ENCODE measurements at places on chromosomes 12 and 14.

- DNase-seq, result no peak
Measured at GRCh38 chr14:51443195-51444018, 203.4 kb downstream of the TMX1 start.

DNA sequence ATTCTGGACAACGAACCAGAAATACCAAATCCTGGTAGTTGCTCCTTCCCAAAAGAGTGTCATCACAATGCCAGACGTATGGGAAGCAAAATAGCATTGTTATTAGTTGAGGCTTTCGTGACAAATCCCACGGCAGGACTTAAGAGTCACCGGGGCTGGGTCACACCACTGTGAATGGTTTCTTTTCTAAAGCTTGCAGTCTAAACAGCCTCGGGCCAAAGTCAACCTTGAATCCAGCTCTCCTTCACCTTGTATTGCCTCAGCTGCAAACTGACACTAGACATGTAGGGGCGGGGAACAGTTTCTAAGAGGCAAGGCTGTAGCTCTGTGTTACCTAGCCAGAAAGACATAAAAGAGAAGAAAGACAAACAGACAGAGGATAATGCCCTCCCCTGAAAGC, 734.8 kb downstream of the MED13L start:
- no peak for DNase-seq

DNA sequence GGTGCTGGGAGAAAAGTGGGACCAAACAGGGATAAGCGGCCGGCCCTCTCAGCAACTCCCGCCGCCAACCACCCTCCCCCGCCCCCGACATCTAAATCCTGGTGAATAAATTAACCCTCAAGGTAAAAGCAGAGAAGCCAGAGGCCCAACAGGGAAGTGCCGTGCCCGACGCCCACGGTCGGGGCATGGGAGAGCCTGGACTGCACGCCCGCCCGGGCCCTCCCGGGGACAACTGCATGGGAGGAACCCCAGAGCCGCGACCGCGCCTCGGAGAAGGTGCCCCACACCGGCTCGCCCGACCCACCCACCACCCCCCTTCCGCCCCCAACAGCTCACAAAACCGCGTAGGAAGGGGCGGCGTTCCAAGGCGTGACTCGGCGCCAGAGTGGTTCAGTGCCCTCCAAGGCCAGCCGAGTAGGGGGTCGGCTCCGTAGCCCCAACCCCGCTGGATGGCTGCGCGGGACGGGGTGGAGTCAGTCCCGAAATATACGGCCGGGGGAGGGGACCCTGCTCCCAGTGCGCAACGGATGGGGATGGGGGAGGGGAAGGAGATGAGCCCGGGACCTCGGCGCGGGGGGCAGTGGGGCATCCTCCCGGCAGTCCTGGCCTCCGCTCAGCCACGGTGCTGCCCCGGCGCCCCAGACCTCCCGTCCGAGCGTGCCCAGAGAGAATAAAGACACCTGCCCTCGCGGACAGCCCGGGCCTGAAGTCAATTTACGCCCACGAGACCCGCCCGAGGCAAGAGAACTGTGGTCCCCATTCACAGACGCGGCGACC, 732 bp downstream of the SLC25A29 start:
- DNase-seq, result peak; percentile 64

DNA sequence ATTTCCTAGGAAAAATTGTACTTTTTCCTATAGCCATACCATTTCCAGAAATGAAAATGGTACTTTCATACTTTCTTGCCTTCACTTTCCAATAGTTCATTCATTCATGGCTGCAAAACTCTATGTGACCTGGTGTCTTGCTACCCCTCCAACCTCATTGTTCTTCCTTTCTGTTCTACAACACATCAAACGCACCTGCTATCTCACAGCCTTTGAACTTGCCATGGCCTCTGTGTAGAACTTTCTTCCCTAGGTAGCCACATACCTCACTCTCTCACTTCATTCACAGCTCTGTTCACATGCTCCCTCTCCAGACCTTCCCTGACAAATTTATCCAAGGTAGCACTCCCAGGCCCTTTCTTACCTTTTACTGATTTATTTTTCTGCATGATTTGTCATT, 149.2 kb downstream of the DUSP6 start:
- DNase-seq, result no peak

DNA sequence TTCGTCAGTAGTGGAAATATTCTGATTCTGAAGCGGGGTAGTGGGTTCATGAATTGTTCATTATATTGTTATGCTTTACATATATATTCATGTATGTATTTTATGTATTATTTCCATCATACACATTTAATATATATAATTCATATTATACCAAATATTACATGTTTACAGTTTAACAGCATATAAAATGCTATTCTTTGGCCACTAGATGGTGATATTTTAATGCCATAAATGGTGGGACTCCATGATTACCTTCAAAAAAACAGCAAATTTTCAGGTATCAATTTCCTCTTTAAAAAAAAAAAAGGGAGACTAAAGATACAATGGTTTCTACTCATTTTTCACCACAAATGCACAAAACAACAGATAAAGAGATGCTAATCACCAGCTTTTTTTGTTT, 41.0 kb downstream of the BDKRB1 start:
- DNase-seq, result no peak

GRCh38 chr12:21773263-21773741, 1.2 kb downstream of the KCNJ8 start:
- no peak for DNase-seq

- no peak for DNase-seq
Measured at GRCh38 chr14:104467641-104468040, 111.9 kb upstream of the C14orf180 start.

GRCh38 chr12:46304070-46304469, 35.2 kb upstream of the SLC38A1 start:
- no peak for DNase-seq

DNA sequence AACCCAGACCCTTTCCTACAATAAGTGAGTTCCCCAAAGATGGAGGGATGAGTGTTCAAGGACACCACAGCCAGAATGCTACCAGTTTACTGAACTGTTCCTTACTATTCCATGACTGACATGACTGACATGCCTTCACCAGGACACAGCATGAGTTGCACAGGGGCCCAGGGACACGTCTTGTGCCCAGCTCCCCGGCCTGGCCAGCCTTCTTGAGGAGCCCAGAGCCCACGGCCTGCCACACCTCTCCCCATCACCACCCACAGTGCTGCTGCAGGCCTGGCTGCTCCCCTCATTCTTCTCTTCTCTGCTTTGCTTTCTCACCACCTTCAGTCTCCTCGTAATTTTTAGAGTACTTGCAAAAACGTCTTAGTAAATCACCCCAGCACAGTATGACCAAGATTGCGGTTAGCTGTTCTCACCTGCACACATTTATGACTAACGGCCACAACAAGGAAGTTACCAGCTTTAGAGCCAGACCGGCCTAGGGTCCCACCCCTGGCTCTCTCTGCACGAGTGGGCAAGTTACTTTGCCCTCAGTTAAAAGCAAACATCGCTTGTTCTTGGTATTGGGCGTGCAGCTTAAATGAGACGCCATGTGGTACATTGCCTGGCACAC, 18.5 kb downstream of the PPP2R5E start:
- no peak for DNase-seq

- DNase-seq, result no peak
Measured at GRCh38 chr14:88590173-88590572, 27.3 kb downstream of the ZC3H14 start.

GRCh38 chr12:78764913-78765312, 99.7 kb upstream of the SYT1 start:
- no peak for DNase-seq

DNA sequence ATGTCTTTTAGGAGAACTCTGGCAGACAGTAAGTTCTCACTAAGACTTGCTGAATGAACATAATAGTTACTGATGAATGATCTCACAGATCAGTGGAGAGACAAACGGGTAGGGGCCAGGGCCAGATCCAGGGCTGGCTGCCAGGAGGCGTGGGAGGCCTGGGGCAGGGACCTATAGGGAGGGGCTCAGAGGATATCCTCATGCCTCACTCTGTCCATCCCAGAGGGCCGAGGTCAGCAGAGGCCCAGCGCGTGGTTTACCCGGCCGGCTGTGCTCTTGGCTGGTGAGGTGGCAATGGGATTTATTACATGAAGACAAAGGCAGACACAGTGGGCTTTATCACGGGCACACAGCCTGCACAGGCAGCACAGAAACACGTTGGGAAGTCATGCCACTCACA, 85.4 kb downstream of the CHGA start:
- DNase-seq, result peak; percentile 46

- DNase-seq, result peak; percentile 97
Measured at GRCh38 chr14:63438065-63438757, 105.0 kb downstream of the PPP2R5E start.

DNA sequence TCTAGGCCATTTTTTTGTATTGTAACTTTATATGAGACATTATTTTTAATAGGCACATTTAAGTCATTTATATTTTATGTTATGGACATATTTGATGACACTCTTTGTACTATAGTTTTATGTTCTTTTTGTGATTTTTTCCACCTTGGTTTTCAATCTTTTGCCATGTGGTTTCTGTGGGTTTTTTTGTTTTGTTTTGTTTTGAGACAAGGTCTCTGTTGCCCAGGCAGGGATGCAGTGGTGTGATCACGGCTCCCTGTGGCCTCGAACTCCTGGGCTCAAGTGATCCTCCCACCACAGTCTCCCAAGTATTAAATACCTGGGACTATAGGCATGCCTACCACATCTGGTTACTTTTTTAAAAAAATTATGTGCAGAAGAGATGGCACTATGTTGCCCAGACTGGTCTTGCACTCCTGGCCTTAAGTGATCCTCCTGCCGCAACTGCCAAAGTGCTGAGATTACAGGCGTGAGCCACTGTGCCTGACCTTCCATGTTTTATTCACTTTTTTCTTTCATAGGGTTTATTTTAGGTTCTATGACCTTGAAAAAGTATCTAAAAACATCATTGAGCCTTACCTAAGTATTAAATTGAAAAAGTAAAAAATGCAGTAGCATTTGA, 16.3 kb downstream of the MSRB3 start:
- no peak for DNase-seq

DNA sequence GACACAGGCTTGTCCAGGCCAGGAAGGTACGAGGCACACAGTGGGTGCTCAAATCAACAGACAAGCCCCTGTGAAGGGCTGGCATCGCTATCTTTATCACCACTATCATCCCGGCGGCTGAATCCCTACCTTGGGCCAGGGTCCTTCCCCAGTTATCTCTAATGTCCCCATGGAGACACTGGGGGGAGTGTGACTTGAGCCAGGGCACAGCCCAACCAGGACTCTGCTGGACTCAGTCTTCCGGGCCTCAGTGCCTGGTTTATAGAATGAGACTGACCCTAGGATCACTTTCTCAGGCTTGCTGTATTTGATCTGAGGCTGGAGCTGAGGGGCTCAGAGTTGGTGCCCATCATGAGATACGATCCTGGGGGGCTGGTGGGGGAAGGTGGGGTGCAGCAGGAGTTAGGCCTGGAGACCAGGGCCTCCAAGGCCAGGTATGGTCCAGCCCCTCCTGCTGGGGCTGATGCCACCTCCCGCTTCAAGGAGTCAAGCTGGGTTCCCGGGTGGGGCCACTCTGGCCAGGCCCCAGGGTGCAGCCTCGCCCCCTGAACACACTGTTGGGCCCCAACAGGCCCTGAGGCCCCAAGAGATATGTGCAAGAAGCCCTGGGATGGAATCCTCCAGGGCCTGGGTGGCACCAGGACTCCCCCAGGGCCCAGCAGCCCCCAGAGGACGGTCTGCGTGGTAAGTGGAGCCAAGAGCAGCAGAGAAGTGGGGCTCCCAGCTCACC, 11.8 kb downstream of the BEGAIN start:
- DNase-seq, result no peak

DNA sequence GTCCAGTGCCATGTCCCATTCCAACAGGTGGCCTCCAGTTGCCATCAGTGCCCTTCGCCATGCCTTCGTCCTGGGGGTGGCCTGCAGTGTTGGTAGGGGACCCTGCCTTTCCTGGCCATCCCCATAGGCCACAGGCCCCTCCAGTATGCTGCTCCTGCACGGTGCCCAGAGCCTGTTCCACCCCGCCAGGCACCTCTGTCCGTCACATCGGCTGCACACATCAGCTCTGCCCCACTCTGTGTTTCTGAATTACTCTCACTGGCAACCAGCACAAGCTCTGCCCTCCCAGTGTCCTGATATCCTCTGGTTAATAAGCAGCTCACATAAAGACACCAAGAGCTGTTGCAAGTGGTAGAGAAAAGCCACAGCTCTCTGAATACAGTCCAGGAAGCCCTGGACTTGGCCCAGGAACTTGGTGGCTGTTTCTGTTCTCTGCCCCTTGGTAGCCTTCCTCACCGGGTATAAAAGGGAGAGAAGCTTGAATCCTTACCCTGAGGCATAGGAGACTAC, 31.3 kb upstream of the ATP2A2 start:
- DNase-seq, result no peak

DNA sequence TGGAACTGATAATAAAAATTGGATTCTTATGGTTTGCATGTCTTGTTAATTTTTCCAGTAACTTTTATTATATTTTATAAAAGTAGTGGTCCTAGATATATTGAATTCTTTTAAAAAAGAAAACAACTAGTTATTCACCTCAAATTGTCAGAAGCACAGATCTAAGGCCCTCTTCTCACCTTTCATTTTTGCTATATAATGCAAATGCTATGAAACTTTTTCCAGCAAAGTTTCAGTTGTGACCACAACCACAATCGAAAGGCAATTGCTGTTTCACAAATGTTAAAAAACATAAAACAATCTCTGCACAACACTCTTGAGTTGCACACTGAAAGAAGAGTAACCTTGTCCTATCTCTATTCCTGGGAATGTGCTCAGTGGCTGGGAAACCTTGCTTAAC, 479.8 kb upstream of the FLRT2 start:
- DNase-seq, result no peak

DNA sequence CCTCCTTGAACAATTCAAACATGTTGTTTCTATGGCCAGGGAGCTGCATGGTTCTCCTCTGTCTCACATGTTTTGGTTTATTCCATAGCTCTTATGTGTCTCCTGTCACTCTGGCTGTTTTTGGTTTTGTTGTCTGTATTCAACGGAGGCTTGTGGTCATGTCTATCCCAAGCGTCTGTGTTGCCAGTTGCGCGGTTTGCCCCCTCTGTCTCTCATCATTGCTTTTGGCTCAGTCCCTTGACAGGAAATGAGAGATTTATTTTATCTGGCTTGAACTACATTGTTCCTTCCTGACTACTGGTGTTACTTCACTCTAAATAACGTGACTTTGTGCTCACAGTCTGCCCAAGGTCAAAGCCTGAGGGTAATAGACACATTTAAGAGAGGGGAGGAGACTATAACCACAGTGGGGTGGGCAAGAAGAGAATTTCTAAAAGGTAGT, 96.4 kb upstream of the SOX5 start:
- DNase-seq, result no peak

DNA sequence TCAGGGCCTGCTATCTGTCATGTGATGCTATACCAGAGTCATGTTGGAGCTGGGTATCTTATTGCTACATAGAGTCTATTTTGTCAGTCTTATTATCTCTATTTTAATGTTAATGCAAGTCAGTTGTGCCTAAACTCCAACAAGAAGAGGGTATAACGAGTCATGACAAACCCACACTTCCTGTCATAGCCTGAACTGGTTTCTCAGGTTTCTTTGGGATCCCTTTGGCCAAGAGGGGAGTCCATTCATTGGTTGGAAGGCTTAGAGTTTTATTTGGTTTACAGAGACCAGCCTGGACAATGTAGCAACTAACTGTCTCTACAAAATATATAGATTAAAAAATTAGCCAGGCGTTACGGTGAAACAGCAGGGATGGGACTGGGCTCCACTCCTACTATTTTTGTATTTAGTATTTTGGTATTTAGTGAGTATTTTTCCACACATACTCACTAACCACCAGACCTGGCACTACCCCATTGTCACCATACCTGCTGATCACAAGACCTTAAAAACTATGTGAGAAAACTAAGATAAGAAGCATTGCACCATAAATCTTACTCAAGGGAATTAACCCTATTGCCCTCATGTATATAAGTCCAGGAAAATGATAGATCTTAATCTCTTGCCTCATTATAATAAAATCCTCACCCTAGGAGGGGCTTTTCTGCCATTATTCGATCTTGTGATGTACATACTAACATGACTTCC, 387.5 kb downstream of the IPO8 start:
- no peak for DNase-seq

All from T47D (cell line).